ENCODE measurements at places on chromosomes 2 and 18.
A peak's percentile ranks its signal among the peaks of the same experiment; 100 is the strongest.

- no peak for DNase-seq
Measured at GRCh38 chr2:144086965-144087364, 433.0 kb downstream of the ZEB2 start.

DNA sequence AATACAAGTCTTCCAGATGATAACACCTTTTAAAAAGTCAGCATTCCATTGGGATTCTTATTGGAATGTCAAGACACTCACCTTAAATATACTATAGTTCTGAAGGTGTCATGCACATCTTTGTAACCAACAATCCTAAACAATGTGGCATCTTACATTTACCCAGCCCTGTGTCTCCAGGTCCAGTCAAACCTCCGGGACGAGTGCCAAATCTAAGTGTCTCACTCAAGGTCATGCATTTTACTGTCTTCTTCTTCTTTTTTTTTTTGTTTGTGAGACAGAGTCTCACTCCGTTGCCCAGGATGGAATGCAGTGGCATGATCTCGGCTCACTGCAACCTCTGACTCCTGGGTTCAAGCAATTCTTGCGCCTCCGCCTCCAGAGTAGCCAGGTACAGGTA, 206.9 kb upstream of the FAM98A start:
- no peak for DNase-seq

- DNase-seq, result no peak
Measured at GRCh38 chr18:14974088-14974487, 226.1 kb downstream of the ANKRD30B start.

DNA sequence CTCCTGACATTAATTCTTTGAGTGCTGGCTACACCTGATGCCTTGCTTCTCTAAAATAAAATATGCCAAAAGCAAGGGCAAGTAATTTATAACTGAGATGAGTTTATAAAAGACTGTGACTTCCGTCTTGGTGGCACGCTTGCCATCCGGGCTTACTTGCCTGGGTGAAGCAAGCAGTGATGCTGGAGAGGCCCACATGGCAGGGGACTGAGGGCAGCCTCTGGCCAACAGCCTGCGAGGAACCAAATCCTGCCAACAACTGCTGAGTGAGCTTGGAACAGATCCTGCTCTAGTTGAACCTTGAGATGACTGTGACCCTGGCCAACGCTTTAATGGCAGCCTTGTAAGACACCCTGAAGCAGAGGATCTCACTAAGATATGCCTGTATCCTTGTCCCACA, 96.1 kb upstream of the CAPN13 start:
- DNase-seq, result no peak

- DNase-seq, result no peak
Measured at GRCh38 chr18:9613550-9614400, 584 bp downstream of the PPP4R1 start.

GRCh38 chr18:27894746-27895145, 282.2 kb downstream of the CDH2 start:
- DNase-seq, result no peak

DNA sequence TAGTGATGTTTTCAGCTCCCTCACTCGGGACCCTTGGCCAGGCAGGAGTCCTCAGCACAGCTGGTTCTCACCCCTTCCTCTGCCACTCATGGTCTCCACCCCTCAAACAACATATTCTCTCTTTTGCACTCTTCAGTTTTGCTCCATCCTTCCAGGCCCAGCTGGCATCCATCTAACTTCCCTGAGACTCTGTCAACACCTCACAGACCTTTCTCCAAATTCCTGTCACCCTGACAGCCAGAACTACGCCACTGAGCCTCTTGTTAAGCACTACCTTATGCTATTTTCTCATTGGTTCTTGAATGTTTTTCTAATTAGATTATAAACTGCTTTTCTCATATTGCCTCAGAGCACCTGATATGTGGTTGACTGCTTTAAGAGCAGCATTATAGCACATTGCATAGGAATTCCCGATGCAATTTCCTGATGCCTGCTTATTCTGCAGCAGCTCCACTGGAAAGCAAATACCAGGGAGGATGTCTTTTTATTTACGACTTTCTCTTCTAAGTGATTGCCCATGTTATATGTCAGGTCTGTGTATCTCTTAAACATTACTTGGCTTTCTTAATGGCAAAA, 12.4 kb upstream of the INO80C start:
- DNase-seq, result no peak

DNA sequence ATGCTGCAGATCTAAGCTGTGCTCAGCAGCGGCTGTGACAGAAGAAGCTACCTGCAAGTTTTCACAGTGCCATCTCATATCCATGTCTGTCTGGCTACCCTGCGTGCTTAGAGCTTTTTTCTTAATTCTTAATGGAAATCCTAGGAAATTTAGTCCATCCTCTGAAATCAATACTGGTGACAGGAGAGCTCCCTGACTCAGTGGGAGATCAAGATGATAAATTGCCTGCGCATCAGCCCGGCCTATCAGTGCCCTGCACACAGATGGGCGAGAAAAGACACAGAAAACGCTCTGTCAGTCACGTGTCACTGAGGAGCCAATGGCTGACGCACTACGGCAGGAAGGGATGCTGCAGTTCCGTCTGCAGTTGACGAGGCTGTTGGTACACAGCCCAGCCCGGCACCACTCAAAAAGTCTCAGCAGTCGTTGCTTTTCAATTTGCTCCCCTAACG, 819.6 kb upstream of the FSHR start:
- DNase-seq, result no peak

DNA sequence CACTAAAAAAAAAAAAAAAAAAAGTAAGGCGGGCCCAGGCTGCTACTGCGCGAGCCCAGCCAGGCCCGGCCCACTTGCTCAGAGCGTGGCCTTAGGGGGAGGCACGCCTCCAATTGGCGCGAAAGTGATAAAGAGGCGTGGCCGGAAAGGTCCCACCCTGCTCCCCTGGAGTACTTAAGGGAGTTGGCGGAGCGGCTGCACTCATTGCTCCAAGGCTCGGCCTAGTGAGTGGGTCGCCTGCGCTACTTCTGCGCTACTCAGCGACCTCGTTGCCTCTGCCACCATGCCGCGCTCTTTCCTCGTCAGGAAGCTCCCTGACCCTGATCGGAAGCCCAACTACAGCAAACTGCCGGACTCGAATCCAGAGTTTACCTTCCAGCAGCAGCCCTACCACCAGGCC, 36.9 kb downstream of the UNC80 start:
- DNase-seq, result no peak

DNA sequence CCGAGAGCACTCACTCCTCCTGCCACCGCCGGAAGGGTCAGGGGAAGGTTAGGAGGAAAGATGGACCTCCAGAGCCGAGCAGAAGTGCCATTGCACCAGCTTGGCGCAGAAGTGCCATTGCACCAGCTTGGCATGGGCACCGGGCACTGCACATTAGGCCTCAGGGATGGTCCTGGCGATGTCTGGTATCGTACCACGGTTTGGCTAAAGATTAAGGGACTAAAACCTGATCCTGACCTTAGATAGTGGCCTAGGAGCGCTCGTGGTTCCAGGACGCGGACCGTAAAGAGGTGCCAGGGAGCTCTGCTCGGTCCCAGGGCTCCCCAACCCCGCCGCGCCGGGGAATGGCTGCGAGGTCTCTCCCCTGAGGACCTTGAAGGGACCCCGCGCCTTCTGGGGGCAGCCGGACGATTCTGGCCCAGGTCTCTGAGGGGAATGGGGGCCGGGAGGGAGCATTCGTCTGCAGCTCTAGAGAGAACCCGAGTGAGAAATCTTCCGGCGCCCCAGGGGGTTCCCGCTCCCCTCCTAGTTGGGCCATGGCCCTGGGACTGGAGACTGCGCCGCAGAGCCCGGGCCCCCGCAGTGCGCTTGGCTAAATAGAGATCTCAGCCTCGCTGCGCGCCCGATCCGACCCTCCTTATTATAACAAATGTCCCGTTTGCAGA, 1.8 kb downstream of the PAX8 start:
- DNase-seq, result no peak

DNA sequence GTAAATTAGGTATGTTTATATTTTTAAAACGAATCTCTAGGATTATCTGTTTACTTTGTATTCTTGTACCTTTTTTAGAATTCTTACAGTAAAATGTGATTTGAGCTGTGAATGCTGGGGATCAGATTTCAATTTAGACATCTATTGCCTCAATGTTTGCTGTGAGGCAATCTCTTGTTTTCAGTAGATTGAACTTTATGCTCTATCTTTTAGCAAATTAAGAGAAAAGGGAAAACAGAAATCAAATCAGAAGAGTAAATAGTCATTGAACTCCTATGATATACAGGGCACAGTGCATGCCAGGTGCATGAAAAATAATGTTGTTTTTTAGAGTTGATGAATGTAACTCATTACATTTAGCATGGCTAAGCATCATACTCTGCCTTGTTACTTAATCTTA, 39.5 kb downstream of the ZC3H6 start:
- DNase-seq, result no peak

DNA sequence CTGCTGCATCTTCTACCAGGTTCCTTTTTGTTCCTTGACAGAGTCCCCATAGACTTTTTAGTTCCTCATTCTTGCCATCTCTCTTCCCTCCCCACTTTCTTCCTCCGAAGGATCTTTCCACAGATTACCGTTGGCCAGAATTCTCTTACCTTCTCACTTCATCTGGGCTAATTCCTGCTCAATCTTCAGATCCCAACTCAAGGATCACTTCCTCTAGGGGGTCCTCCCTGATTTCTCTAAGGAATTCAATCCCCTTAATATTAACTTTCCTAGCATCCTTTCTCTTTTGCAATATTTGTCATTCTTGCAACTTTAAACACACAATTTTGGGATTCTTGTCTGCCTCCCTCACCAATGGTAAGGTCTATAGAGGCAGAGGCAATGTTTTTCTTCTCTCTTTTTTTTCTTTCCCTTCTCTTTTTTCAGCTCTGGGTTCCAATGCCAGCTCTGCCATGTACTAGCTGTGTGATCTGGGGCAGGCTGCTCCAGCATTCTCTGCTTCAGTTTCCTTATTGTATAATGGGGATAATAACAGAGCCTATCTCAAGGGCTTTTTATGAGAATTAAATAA, 5.4 kb upstream of the KCNE4 start:
- no peak for DNase-seq

GRCh38 chr2:171509945-171510731, 12.1 kb upstream of the CYBRD1 start:
- DNase-seq, result no peak

DNA sequence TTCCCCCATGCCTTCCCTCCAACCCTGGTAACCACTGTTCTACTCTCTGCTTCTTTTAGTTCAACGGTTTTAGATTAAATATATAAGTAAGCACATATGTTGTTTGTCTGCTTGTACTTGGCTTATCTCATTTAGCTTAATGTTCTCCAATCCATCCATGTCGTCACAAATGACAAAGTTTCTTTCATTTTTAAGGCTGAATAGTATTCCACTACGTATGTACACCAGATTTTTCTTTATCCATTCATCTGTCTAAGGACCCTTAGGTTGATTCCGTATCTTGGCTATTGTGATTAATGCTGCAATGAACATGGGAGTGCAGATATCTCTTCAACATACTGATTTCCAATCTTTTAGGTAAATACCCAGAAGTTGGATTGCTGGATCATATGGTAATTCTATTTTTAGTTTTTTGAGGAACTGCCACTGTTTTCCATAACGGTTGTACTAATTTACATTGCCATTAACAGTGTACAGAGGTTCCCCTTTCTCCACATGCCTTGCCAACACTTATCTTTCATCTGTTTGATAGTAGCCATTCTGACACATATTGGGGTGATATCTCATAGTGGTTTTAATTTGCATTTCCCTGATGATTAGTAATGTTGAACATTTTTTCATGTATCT, 8.1 kb downstream of the ASB3 start:
- no peak for DNase-seq

DNA sequence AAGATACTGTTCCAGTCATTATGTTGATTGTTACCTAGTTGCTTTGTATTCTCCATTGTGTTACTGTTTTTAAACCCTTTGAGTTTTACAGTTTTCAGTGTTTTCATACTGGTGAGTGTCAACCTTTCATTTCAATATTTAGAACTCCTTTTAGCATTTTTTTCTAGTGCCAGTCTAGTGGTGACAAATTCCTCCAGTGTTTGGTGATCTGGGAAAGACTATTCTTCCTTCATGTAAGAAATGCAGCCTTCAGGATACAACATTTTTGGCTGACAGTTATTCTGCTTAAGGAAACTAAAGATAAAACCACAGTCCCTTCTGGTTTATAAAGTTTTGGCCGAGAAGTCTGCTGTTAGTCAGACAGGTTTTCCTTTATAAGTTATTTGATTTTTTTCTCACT, 143.8 kb downstream of the ETAA1 start:
- DNase-seq, result no peak

- DNase-seq, result peak; percentile 71
Measured at GRCh38 chr2:129877289-129877741, 102.2 kb upstream of the RAB6C start.

DNA sequence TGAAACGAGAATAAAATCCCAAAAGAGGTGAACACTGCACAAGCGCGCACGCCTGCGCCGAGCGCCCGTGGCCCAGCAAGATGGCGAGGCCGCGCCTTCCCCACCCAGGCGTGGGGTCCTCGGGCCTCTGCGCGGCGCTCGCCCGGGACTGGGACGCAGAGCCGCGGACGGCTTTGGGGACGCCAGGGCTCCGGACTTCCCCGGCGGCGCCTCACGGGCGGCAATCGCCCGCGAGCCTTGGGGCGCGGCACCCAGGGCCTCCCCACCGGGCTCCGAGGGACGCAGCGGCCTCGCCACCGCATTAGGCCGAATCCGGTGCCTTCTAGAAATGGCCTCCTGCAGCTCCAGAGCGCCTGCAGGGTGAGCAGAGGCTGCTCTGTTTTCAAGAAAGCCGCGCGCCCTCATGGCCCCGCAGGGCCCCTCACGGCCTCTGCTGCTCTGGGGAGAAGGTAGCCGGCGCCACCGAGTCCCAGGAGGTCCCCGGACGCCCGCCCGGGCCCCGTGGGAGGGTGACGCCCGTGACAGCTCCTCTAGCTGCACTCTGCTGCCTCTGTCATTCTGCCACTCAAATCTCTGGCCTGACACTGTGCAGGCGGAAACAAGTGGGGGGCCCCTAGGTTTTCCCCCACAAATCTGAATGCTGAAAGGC, 35.9 kb upstream of the POMC start:
- DNase-seq, result no peak

- no peak for DNase-seq
Measured at GRCh38 chr2:35365859-35366258, 989.7 kb upstream of the CRIM1 start.

DNA sequence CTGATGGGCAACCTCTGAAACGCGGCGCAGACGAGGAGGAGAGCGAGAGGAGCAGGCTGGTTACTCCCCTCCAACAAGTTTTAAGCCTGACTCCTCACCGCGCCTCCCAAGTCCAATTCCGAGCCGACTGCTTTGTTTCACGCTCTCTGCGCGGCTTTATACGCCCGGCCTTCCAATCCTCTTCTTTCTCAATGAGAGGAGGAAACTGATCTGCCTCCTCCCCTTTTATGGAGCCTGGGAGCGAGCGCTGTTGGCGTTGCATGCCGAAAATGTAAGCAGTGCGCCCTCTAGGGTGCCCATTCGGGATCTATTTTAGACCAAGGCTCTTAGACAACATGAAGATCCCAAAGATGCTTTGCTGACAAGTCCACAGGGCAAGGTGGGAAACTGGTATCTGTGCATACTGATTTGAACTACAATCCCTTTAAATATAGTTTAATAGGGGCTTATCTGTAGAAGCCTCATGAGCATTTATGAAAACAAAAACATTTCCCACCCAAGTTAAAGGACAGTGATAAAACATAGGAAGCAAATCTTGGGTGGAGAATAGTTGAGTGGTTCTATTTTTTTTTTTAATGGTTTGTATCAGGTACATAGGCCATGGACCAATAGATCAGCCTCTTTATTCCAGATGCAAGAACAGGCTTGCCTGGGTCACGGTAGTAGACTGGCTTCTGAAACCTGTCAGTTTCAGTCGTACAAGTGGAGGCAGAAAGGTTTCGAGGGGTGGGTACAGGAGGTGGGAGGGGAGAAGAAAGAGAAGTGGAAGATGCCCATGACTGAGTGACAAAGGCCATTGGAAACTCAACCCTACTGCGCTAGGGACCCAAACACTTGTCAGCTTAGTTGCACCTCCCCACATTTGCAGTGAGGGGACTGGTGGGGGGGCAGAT, at the start of gene RND3:
RND3 (minus strand) TSS at position 131 of the 893 bp plus-strand sequence. CDS start 250 bp downstream, outside the sequence.
- no peak for DNase-seq
